ENCODE measurements at places on chromosomes 5 and 9.

- no peak for DNase-seq
Measured at GRCh38 chr9:89686126-89686525, 81.3 kb downstream of the GADD45G start.

- no peak for DNase-seq
Measured at GRCh38 chr9:107906074-107906473, 416.5 kb upstream of the KLF4 start.

DNA sequence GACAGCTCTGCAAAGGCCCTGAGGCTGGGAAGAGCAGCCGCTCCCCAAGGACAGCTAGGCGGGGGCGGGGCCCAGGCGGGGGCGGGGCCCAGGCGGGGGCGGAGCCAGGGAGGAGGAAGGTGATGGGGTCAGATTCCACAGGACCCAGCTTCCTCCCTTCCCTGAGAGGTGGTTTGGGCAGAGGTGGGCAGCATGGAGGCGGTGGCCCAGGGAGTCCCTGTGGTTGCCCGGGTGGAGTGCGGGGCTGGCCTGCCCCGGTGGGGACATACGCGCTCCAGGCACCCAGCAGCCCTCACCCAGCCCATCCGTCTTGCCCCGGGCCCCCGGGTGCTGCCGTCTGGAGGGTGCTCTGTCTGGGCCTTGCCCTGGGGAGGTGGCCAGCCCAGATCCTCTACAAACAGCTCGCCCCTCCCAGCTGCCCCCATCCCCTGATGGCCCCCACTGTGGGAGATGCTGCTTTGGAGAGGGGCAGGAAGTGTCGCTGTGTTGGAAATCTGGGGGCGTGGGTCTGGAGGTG, 11.0 kb upstream of the RNU6ATAC start:
- DNase-seq, result no peak

DNA sequence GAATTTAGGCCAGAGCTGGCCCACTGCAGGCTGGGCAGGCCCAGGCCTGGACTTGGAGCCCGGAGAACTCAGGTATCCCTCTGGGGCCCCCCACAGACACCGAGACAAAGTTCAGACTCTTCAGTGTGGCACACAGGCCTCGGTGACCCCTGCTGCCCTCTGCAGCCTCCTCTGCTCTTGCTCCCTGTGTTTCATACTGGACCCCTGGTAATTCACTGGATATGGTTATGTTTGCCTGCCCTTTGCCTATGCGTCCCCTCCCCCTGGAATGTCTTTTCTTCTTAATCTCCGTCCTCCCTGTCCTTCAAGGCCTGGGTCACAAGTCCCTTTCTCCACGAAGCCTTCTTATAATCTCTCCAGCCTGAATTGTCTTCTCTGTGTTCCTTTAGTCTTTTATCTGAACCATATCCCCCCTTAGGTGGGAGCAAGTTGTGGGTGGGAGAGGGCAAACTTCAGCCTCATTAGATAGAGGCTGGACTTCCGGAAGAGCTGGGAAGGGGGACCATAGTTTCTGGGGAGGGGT, 30.1 kb downstream of the GSN start:
- DNase-seq, result no peak

- no peak for DNase-seq
Measured at GRCh38 chr9:124885551-124885950, 23.6 kb downstream of the ARPC5L start.

DNA sequence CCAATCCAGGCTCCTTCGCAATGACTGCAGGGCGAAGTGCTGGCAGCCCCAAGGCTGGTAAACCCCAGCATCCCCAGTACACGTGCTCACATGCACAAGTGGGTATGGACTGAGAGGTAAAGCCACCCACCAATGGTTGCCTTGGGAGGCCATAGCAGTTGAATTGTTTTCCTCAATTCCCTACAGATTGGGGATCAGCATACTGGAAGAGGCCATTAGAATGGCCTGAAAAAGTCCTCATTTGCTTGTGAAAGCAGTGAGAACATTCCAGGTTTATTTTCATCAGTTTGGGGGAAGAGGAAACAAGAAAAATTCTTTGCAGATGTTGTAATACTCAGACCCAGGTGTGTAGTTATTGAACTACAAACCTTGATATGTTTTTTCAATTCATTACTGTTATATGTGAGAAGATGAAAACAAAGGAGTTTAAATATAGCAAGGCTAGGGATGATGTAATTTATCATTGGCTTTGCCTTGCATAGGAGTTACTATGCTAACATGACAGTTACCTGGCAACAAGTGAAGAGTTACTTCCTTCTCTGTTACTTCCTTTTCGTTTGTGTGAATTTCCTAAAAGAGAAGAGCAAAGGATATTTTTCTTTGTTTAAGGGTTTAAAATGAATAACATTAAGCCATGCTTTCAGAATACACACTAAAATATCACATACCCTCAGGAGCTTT, 36.4 kb downstream of the MTMR12 start:
- DNase-seq, result no peak

GRCh38 chr5:137122075-137122474, 377.1 kb downstream of the SPOCK1 start:
- DNase-seq, result no peak

DNA sequence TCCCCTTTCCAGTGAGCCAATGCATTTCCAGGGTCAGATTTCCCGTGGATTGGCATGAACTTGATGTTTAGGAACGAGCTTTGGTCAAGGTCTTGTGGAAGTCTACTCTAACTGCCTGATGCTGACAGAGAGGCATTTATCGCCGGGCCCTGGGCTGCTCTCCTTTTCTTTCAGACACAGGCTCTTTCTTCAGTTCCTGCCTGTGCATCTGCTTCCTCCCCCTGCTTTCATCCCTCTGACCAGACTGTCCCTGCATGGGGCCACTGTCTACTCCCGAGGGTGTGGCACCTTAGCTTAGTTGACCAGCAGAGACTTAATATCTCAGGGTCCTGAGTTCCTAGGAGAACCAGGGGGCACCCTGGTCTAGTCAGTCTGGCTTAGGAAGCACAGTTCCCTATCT, 41.2 kb downstream of the RALGPS1 start:
- no peak for DNase-seq

DNA sequence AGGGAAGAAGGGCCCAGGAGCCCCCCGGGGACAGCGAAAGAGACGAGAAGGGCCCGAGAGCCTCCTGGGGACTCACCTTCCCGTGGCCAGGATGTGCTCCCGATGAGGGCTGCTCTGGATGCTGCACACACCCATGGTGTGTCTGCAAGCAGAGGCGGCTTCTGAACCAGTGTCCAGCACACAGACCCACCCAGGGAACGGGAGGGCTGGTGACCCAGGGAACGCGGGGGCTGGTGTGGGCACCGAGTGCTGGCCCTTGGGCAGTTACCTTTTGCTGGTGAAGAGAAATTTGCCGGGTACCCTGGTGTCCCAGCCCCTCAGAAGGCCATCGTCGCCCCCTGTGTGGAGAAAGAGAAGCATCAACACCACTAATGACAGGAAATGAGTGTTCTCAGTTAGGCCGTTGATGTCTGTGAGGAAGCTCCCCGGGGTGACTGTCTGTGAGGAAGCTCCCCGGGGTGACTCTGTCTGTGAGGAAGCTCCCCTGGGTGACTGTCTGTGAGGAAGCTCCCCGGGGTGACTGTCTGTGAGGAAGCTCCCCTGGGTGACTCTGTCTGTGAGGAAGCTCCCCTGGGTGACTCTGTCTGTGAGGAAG, 13.2 kb downstream of the MRPL41 start:
- DNase-seq, result no peak

DNA sequence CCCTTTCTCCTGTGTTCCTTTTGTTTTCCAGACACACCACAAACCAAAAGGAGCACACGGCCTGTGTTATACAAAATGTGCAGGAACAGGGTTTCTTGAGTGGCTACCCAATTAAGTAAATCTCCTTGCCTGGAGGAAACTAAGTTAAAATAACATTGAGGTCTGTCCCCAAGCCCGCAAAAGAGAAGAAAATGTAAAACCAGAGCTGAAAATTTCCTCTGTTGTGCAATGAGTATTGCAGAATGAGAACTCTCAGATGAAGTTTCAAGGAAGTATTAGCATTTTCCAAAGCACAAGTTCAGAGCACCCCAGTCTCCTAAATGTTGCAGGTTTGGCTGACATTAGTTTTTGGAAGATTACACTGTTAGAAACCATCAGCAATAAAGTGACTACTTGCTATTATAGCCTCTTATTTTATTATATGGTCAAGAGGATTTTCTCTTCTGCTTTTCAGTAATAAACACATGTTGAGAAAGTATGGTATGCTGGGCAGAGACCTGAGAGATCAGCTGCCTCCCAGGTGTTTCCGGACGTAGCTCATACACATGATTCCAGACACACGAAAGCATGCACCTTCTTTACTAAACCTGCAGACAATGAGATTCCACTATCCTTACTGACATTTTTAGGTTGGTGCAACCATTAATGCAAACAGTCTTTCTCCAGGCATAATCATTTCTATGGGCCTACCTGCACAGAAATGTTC, 161.3 kb downstream of the SNCAIP start:
- no peak for DNase-seq

DNA sequence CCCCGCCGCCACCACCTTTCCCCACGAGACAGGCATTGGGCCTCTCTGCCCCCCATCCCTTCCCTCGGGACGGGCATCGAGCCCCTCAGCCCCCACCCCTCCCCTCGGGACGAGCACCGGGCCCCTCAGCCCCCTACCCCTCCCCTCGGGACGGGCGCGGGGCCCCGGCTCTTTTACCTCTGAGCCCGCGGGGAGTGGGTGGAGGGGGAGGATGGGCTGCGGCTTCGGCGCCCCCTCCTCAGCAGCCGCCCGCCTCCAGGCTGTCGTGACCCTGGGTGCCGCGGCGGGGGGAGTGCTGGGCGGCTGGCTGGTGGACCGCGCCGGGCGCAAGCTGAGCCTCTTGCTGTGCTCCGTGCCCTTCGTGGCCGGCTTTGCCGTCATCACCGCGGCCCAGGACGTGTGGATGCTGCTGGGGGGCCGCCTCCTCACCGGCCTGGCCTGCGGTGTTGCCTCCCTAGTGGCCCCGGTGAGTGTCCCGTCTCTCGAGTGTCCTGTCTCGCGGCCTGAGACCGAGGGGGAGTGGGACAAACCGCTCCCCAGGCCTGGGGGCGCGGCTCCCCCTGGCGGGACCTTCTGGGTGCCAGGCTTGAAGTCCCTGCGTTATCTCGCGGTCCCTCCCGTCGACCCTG, 791 bp downstream of the SLC2A8 start:
- peak; percentile 67 for DNase-seq

DNA sequence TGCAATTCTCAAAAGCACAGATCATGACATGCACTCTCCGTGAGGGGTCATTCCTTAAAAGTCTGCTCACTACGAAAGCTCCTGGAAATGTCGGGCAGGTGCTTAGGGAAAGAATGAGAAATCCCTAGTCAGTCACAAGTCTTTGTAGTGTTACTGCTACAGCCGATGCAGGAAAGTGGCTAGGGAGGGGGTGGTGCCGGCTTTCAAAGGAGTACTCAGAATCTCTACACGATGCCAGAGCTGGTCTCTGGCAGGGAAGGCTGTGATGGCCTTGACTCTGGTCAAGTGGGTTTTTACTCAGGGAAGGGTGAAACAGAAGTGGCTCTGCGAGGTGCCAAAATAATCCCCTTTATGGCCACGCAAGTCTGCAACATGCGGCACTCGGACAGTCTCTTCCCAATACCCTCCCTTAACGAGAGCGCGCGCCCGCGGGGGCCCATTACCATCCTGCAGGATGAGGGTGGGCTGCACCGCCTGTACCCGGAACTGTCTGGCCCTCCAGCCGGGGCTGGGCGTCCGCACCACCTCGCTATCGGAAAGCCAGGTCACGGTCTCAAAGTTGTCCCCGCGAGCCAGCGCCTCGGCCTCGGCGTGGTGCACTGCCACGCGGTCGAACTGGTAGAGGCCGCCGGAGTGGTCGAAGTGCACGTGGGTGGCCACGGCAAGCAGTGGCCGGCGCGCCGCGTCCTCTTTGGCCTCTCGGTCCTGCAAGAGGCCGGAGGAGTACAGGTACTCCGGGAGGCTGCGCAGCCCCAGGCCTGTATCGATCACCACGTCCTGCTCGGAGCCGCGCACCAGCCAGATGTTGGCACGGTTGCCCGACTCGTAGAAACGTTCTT, 956 bp downstream of the MBLAC2 start:
- peak; percentile 30 for DNase-seq

GRCh38 chr9:1354086-1354485, 303.9 kb downstream of the DMRT2 start:
- DNase-seq, result no peak

- DNase-seq, result no peak
Measured at GRCh38 chr5:138448481-138449398, 9.9 kb downstream of the REEP2 start.

- no peak for DNase-seq
Measured at GRCh38 chr9:109710830-109711229, 69.2 kb upstream of the PALM2AKAP2 start.

DNA sequence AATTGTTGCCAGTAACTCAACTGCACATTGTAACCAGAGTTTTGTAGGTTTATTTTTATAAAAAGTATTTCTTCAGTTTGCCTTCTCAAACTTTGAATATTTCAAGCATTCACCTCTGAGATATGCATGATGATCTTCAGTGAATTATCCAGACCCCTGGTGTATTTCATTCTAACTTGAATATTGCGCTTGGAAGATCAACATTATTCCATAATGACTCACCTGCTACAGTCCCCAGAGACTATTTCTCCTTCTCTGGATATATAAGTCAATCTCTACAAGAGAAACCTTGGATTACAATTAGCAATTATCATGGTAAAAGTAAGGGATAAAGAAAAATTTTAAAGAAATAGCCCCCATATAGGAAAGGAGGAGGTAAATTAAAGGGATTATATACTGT, 1041.0 kb downstream of the TLE1 start:
- DNase-seq, result no peak

DNA sequence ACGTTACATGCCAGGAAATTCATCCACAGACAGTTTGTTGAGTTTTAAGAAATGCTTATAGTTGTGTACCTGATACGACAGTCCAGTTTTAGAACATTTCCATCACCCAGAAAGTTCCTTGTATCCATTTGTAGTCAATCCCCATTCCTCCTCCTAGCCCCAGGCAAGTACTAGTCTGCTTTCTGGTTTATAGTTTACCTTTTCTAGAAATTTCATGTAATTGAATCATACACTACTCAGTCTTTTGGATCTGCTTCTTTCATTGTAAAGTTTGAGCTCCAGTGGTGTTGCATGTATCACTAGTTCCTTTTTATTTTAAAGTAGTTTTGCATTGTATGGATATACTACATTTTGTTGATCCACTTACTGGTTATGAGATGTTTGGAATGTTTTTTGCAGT, 291.2 kb downstream of the AOPEP start:
- DNase-seq, result no peak

- no peak for DNase-seq
Measured at GRCh38 chr9:20148416-20148815, 359.6 kb upstream of the SLC24A2 start.

- DNase-seq, result no peak
Measured at GRCh38 chr9:19460243-19460642, 51.4 kb downstream of the ACER2 start.

DNA sequence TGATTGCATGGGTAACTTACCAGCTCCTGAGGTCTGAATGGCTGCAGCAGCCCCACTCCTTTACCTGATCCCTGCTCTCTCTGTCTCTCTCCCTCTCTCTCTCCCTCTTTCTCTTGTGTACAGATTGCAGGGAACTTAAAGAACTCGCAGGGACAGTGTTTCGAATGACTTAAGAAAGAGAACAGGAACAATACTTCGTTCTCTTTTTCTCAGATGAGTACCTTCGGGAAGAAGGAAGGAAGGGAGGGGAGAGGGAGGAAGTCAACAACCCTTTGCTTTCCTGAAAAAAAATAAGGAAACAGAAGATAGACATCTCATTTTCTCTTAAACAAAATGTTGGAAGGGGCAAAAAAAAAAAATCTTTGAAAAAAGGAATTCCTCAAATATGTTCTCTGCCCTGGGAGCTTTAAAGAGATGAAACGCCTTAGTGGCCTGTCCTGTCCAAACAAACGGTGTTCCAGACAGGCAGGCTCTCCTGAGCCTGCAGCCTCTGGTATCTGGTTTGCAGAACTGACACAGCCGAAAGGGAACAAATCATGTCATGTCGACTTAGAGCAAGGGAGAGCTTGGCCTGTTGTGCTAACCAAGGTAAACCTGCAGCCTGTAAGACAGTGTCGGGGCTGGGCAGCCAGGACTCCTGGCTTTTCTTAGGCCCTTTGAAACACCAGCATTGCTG, at the start of gene ZNF366:
Gene ZNF366 (minus strand): TSS at position 180 of the 676 bp plus-strand sequence. CDS start 45,914 bp downstream, outside the sequence.
- no peak for DNase-seq
